Activated T-cell treated with anti-CD3 and anti-CD28 coated beads for 24 hours (primary cell): ENCODE measurements at places on chromosomes 12 and 14.
A peak's percentile ranks its signal among the peaks of the same experiment; 100 is the strongest.

DNA sequence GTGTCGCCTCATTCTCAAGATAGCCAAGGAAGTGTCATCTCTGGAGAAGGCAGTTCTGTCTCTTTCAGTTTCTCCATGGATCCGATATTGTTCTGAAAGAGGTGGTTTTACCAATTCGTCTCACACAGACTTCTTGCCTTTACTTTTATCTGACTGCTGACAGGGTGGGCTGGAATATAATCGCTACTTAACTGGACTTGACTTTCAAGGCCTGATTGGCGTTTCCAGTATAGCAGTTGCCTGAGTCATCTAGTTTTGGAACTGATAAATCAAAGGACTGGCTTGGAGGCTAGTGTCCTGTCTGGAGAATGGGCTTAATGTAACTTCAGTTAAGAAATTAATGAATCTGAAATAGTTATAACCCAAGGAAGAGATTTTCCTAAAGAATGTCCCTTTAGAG lies 21.6 kb downstream of the PRKCH start:
- DNase-seq: no peak

GRCh38 chr12:32811686-32812392 lies 56.1 kb upstream of the YARS2 start:
- DNase-seq: no peak

DNA sequence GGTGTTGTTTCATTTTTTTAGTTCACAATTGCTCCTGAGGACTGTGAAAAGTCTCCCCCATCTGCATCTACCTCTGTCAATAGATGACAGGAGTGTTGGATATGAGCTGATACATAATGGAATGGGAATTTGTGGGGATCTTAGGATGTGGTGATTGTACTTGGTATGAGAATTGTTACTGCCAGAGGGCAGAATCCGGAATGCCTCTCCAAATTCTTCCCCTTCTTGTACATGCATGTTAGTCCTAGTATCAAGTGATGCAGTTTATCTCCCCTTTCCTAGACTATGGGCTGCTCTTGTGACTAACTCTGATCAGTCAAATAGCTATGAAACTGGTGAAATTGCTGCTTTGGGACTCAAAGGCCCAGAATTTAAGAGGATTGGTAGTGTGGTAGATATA lies 24.8 kb upstream of the NOVA1 start:
- no peak for DNase-seq

DNA sequence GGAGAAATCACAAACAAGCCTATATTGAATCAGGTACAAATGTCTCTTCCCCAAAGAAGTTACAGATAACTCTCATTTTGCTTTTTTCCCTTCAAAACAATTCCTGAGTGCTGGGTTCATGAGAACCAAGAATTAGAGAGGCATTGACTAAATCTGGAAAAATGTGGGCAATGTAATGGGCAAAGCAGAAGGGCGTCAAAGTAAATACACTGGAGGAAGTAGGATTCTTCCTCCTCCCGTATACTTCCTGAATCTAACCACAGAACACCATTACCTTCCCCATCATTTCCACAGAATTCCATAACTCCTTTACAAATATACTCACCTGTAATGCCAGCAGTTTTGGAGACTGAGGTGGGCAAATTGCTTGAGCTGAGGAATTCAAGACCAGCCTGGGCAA lies 3.0 kb upstream of the RBMS2 start:
- no peak for DNase-seq

GRCh38 chr14:77086017-77086727 lies 11.9 kb upstream of the CIPC start:
- no peak for DNase-seq

DNA sequence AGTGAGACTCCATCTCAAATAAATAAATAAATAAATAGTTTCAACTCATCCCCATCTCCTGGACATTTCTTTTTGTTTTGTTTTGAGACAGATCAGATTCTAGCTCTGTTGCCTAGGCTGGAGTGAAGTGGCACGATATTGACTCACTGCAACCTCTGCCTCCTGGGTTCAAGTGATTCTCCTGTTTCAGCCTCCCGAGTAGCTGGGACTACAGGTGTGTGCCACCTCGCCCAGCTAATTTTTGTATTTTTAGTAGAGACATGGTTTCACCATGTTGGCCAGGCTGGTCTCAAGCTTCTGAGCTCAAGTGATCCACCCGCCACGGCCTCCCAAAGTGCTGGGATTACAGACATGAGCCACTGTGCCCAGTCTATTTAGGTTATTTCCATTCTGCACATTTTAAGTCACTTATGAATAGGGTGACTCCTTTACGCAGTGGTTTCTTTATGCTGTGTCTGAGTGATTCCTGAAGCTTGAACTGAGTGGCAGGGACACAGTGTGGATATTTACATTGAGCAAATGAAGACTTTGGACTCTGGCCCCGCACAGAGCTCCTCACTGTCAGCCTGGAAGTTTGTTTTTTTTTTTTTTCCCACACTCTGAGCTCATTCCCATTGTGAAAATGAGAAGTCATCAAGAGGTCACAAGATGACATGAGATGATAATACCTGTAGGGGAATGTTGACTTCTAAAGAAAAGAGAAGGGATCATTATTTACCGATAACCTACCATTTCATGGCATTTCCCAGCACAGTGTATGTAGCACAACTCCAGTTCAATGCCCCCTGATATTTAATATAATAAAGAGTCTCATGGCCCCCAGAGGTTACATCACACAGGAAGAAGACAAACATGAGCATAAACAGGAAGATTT lies 72.6 kb downstream of the TBX3 start:
- no peak for DNase-seq

GRCh38 chr14:69664865-69665526 lies 53.6 kb downstream of the SUSD6 start:
- no peak for DNase-seq

- no peak for DNase-seq
These were observed 15.4 kb upstream of the DYRK2 start for GRCh38 chr12:67633024-67633610.

DNA sequence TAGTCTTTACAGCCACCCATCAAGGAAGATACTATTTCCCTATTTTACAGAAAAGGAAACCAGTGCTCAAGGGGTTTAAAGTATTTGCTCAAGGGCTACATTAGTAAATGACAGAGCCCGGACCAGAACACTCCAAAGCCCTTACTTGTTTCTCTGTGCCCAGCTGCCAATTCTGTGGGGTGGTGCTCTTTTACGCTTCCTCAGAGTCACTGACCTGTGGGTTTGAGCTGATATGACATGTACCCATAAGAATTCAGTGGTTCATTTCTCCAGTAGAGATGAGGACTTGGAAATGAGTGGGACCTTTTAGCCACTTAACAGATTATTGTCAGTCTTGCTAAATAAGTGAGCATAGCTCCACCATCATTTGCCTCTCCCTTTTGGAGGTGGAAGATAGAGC lies 37.4 kb upstream of the NKX2-8 start:
- DNase-seq: no peak

GRCh38 chr12:93363841-93364297 lies 13.9 kb upstream of the NUDT4 start:
- no peak for DNase-seq

DNA sequence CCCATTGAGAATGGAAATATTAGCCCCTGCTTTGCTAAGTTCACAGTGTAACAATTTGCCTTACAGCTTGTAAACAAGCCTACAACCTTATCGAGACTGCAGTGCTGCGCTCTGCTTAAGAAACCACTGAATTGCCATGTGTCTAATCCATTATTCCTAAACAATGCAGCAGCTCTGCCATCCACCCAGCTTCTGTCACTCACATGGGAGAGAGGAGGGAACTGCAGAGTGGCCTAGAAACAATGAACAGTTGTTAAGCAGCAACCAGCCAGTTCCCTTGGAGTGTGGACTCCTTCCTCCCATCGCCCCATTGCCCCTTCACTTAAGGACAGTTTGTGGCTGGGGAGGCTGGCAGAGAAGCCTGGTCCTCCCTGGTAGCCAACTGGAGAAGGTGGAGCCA lies 42.9 kb downstream of the TESPA1 start:
- no peak for DNase-seq

- DNase-seq: no peak
These were observed 108.7 kb downstream of the SYT10 start for GRCh38 chr12:33330940-33331339.

DNA sequence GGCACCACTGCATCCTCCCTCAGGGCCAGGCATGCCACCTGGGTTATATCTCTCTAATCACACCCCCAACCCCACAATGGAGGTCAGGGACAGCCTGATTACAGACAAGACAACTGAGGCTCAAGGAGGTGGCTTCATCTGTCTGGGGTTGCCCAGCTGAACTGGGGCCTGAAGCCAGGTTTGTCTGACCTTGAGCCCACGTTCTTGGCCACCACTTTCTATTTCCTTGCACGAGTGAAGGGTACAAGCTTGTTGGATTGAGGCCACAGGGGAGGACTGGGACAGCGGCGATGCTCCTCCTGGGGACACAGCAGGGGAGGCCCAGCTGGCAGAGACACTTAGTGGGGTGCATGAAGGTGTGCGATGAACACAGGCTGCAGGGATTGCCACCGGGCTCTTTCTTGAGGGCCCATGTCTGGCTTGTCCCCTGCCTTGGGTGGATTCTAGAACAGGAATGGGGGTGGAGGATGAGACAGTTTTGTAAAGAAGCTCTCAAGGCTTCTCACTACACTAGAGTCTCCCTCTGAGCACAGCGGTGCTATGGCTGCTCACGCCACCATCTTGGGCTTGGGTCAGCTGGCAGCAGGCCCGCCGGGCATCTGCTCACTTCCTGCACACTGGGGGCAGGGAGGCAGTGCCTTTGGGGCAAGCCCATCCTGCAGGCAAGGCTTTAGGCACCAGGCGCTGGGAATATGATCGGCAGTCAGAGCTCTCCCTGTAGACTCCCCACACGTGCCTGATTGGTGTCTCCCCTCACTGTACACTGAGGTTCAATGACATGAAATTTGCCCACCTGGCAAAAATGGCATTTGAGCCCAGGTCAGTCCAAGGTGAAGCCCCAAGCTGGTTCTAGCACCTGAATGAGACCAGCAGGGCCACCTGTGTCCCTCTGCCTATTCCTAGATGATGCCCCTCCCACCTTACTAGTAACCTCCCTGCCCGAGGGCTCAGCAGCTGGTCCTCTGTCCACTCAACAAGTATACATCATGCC lies 16.0 kb downstream of the RITA1 start:
- DNase-seq: no peak

DNA sequence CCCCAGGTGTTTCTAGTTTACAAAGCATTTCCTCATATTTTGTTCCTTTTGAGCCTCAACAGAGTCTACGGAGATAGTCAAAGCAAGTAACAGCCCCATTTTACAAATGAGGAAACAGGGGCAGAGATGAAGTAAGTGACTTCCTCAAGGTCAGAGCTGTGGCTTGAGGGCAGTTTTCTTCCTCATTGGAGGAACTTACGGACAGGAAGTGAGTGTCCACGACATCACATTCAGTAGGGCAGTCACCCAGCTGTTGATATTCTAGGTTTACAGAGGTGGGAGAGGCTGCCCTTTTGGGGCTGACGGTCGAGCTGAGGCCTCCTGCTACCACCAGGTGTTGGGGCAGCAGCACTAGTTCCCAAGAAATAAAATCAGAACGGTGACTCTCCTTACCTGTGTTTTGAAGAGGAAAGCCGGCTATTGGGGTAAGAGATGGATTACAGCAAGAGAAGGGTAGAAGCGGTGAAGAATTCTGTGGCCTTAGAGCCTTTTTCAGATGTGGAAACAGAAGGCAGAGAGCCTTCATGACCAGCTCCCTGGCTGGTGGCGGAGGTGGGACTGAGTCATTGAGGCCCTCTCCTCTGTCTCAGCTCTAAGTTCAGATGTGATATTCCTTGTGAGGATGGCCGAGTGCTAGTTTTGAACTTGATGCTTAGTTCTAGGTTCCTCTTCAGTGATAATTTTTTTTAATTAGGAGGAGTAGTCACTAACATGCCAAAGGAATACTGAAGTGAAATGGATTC lies 41.7 kb downstream of the SUSD6 start:
- DNase-seq: no peak

- DNase-seq: no peak
These were observed 15.4 kb upstream of the BCL11B start for GRCh38 chr14:99287269-99287942.

- peak; percentile 5 for DNase-seq
These were observed 107.3 kb downstream of the CRADD start for GRCh38 chr12:93784339-93785086.

DNA sequence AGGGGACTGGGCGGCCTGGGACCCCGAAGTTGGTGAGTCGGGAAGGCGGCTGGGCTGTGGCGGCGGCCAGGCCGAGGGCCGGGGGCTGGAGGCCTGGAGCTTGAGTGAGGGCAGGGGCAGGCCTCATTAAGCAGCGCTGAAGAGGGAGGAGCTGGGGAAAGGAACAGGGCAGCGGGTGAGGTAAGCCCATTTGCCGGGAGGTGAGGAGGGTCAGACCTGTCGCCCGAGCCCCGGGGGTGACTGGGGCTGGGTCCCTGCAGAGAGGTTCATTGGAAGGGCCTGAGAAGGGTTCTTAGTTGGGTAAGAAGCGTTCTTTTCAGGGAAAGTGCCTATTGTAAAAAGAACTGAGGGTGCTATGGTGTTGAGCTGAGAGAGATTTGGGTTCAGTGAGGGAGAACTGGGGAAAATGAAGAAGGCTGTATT lies 441 bp downstream of the RAB5B start:
- DNase-seq: peak; percentile 12

GRCh38 chr12:55074806-55075205 lies 51.4 kb upstream of the OR9K2 start:
- DNase-seq: no peak

DNA sequence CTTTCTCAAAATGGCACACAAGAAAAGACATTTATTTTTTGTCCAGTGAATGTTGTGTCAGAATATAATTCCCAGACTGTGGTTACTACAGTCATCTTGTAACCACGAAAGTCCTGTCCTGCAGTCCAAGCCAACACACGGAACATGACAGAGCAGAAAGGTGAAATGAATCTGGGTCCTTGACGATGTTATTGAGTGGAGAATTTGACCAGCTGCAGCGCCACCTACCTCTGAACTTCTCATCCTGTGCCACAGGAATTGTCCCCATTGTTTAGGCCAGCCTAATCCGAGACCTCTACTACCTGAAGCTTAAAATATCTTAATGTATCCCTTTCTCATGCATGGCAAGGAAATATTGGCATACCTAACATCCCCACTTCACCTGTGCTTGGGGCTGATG lies 64.1 kb upstream of the OTX2 start:
- no peak for DNase-seq

- DNase-seq: no peak
These were observed 140.1 kb upstream of the CPSF6 start for GRCh38 chr12:69099201-69099837.

- DNase-seq: no peak
These were observed 54.9 kb upstream of the GPR68 start for GRCh38 chr14:91299121-91300115.

DNA sequence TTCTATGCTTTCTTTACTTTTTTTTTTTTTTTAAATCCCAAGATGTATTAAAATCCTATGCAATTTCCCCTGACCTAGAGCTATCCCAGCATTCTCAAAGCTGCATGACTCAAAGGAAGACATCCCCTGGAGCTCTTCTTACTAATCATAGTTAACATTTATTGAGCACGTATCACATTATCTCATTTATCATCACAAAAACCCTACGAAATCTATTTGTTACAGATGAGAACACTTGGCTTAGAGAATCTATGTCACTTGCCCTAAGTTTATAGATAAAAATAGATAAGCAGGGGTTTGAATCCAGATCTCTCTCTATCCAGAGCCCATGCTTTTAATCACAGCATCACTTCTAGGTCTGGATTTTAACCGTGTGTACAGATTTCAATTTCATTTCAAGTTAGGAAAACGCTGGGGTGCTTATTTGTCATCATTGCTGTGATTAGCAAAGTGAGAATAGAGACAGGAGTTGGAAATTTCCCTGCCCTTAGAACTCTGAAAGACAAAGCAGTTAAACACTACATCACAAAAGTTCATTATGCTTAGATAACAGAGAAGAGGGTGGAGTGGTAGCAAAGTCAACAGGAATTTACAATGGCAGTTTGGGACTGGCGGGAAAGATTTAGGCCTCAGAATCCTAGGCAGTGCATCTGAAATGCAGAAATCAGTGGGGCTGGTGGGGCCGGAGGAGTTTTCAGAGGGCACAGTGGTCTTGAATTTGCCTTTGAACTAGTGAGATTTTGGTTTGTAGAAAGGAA lies 177.7 kb upstream of the FRMD6 start:
- DNase-seq: no peak
